RPMI7951 (cell line): ENCODE measurements at places on chromosomes 5 and 9.

DNA sequence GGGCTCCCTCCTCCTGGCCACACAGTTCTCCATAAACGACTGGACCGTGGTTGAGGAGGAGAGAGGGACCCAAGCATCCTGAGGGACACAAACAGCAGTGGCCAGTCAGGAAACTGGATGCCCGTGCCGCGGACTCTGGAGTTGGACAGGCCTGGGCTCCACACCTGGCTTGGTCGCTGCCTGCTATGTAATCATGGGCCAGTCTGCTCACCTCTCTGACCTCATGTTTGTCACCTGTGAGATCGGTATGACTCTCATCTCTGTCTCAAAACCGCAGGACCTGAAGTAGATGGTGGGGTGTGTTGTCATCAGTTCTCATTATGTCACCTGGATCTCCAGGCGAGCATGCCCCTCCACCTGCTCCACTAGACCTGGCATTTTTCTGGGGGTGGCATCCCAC lies 14.5 kb downstream of the CXXC5 start:
- DNase-seq, result no peak

- DNase-seq, result no peak
Observed at GRCh38 chr5:174381241-174381640, 335.7 kb downstream of the NSG2 start.

DNA sequence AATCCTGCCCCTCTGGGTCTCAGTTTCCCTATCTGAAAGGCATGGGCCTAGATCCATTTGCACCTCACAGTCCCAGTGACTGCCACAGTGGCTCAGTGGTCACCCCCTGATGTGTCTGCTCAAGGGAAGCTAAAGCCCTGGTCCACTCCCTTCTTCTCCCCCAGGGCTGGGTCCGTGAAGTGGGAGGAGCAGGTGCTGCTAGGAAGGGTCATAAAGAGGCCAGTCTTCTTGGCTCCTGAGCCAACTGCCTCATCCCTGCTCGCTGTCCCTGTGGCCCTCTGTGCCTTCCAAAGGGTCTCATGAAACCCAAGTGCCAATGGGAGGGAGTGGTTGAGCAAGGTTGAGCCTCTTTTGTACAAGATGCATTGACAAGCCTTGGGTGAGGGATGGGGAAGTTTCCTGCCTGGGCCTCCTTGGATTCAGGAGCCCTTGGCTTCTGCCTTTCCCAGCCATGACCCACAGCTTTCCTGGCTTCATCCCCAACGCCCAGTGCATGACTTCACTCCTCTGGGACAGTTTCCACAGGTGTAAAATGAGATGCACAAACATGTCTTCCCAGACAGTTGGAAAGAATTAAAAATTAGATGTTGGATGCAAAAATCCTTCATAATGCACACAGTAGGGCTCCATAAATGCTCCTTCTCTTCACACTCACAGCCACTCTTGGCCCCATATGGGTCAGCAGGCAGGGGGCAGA lies 1.6 kb upstream of the SLC6A7 start:
- no peak for DNase-seq

DNA sequence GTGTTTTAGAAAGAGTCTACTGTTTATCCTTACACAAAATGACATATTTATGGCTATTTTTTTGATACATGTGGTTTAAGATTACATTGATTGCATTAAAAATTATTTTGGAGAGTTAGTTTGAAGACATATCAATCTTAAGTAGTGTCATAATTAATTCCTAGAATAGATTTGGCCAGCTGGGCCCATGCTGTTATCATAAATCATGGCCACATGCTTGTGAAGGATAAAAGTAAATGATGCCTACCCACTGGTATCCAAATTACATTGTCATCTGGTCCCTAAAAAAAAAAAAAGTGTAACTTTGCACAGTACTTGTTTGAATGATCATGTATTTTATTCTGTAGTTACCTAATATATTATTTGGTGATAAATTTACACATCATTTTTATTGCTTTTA lies 96.9 kb downstream of the PARP8 start:
- no peak for DNase-seq

GRCh38 chr9:90343366-90343765 lies 299.3 kb downstream of the DIRAS2 start:
- no peak for DNase-seq

DNA sequence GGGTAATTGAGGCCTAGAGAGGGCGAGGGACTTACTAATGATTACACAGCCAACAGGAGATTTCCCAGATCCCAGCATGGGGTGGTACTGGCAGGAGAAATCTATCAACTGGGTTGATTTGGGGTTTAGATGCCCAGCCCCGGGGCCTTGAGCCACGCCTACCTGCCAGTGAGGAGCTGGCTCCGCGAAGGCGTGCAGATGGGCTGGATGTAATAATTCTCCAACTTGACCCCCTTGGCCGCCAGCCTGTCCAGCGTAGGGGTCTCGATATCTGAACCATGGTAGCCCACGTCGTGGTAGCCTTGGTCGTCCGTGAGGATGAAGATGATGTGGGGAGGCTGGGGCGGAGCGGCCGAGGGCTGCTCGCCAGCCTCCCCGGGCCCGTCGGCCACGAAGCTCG lies 804 bp downstream of the ARSI start:
- DNase-seq, result no peak

DNA sequence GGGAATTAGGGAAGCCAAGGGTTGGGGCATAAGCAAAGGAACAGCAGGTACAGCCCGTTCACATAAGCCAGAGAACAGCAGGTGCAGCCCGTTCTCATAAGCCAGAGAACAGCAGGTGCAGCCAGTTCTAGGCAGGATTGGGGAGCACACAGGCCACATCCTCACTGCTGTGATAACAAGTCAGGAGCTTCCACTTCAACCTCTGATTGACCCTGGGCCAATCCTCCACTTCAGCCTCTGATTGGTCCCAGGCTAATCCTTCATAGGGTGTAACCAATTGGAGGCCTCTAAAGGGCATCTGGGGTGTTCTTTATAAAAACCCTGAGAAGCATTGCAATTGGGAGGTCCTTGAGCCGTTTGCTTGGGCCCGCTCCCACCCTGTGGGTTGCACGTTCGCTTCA lies 27.5 kb downstream of the CEL start:
- DNase-seq, result no peak

DNA sequence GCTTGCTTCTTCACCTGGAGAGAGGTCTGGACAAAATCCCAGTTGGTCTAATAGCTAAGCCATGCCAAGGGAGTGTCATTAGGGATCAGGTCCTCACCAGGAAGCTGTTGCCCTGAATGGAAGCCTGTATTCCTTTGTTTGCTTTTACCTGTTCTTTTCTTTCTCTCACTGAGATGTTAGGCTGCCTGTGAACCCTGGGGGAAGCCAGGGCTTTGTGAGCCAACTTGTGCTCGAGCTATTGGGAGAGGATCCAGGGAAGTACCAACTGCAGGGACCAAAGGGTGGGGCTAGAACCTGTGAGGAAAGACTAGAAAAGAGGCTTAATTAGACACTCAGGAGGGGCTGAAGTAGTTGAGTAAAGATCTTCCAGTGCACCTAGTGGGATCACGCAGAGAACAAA lies 451.2 kb upstream of the TLE4 start:
- DNase-seq, result peak; percentile 21

DNA sequence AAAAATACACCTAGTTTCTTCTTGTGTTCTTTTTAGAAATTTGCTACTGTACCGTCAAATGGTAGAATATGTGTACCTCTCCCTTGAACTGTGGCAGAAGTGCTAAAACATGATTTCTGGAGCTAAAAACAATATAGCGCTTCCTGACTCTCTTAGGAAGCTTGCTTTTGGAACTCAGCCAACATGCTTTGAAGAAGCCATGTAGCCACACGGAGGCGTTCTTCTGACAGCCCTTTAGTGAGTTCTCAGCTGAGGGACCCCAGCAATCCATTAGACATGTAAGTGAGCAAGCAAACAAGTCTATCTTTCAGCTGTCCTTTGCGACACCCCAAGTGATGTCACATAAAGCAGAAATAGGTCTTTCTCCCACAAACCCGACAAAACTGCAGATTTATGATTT lies 917.0 kb downstream of the CDH9 start:
- no peak for DNase-seq

GRCh38 chr5:2701592-2701991 lies 49.9 kb downstream of the IRX2 start:
- DNase-seq, result no peak

DNA sequence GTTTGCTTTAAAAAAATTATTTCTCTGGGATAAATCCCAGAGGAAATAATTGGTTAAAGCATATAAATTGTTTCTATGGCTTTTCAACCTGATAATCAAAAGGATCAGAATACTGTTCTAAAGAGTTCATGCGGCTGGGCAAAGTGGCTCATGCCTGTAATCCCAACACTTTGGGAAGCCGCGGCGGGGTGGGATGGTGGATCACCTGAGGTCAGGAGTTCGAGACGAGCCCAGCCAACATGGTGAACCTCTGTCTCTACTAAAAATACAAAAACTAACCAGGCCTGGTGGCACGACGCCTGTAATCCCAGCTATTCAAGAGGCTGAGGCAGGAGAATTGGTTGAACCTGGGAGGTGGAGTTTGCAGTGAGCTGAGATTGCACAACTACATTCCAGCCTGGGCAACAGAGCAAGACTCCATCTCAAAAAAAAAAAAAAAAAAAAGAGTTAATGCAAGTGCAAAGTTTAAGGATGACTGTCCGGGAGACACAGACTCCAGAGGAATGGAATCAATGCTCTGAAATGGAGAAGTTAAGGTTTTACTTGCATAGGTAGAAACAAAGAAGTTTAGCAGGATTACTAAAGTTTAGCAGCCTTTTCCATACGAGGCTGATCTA lies 16.6 kb upstream of the GRHPR start:
- DNase-seq, result no peak

DNA sequence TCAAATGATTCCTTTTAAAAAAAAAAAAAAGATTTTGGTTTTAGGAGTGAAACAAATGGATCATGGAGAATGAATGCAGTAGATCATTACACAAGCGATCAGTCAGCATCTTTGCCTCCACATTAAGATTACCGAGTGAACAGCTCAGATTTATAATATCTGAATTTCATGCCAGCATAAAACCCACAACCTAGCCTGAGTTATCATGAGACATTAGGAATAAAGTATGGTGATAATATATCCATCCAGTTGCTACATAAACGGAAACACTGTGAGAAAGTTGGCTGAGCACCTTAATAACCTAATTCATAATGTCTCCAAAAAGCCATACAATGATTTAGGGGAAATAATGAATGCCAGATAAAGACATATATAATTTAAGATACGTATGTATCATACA lies 553.1 kb upstream of the TUSC1 start:
- DNase-seq, result no peak

GRCh38 chr5:103452666-103453065 lies 109.9 kb downstream of the NUDT12 start:
- no peak for DNase-seq

- DNase-seq, result no peak
Observed at GRCh38 chr5:179599100-179599499, 24.4 kb downstream of the HNRNPH1 start.

- no peak for DNase-seq
Observed at GRCh38 chr5:74261421-74261820, 379.1 kb downstream of the ENC1 start.
